Pulmonary artery endothelial cell (primary cell): ENCODE measurements at places on chromosomes 13 and 19.

DNA sequence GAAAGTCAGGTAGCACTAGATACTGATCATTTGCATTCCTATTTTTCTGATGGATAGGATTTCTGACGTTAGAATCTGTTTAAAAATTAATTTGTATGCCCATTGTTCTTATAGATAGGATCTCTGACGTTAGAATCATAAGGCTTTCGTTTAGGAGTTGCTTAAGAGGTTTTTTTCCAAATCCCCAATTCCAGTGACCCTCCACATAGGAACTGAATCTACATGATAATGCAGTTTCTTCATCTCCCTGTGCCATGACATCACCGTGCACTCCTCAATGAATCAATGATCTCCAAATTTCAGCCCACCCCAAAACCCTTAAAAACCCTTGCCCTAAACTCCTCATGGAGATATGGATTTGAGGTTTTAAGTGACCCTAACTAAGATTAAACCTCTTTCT lies 87.2 kb downstream of the RXFP2 start:
- DNase-seq = no peak

DNA sequence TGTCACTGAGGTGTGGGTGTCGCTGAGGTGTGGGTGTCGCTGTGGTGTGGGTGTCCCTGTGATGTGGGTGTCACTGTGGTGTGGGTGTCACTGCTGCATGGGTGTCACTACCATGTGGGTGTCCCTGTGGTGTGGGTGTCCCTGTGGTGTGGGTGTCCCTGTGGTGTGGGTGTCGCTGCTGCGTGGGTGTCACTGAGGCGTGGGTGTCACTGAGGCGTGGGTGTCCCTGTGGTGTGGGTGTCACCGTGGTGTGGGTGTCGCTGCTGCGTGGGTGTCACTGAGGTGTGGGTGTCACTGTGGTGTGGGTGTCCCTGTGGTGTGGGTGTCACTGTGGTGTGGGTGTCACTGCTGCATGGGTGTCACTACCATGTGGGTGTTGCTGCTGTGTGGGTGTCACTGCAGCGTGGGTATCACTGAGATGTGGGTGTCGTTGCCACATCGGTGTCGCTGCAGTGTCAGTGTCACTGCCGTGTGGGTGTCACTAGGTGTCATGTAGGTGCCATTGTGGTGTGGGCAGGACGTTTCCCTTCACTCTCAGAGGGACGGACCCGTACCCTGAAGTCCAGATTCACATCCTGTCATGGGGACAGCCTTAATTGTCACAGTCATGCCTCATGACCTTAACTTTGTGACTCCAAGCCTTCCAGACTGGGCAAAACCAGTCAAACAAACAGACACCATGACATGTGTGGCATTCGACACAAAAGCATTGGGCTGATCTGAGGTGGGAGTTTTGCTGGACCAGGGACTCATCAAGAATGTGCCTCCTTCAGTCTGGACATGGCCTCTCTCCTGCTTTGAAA lies 12.7 kb upstream of the GAS6 start:
- DNase-seq = no peak

- DNase-seq = no peak
Measured at GRCh38 chr13:36385489-36385888, 39.3 kb upstream of the SPART start.

GRCh38 chr13:79660361-79660760 lies 179.4 kb downstream of the NDFIP2 start:
- no peak for DNase-seq

GRCh38 chr19:1383017-1383311 lies 743 bp upstream of the NDUFS7 start:
- no peak for DNase-seq

DNA sequence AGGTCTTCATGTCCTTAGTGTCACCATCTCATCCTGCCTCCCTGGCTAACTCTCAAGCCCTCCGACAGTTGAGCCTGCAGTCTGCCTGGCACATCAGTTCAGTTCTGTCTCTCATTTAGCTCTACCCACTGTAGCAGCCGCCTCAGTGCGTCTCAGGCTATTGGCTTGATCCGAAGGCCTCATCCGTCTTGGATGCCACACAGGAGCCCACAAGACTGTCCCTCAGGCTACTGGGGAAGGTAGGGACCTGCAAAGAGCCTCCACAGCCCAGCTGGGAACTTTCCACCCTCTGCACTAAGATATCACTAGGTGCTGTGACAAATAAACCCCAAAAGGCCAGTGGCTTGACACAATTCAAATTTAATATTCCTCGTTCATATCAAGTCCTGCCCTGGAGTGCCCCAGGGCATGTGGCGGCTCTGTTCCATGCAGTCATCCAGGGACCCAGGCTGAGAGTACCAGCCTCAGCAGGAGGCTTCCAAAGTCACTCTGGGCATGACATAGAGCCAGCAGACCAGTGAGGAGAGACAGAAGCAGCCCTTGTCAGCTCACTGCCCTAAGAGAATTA lies 5.7 kb downstream of the VSTM2B start:
- DNase-seq = no peak

- DNase-seq = no peak
Measured at GRCh38 chr19:31314156-31314555, 35.1 kb downstream of the TSHZ3 start.

GRCh38 chr19:46610413-46610775 lies 9.3 kb downstream of the CALM3 start:
- no peak for DNase-seq

GRCh38 chr19:5692723-5693194 lies 2.7 kb downstream of the RPL36 start:
- DNase-seq = no peak

GRCh38 chr13:112722433-112723263 lies 32.8 kb downstream of the ATP11A start:
- peak; percentile 81 for DNase-seq

GRCh38 chr13:55583953-55584593 lies 1556.6 kb upstream of the PRR20A start:
- no peak for DNase-seq

DNA sequence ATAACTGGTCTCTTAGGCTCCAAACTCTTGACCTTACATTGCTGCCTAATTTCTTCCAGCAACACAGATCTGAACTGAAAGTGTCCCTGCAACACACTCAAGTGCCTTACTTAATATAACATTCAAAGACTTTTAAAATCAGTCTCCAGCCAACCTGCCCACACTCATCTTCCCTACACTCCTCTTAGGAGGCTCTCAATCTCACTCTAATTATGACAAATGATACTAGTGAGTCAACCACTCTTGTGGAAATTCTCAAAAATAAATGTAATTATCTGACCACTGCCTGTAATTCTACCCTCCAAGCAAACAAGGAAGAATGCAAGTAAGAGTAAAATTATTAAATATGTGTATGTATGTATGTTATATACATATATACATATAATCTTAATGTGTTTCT lies 348.1 kb upstream of the MIR17HG start:
- no peak for DNase-seq

DNA sequence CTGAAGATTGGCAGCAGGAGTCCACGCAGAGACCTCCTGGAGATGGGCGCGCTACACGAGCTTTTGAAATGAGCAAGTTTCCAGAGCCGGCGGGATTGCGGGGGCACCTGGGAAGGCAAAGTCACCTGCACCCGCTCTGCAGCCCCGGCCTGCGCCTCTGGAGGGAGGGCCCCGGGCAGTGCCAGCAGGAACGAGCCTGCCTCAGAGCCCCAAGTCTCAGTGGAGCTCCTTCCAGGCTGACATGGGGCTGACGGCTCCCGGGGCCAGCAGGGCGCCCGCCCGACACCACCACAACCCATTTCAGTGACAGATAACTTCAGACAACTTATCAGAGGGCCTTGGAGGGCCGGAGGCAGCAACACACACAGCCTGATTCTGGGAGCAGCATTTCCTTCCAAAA lies 45.0 kb downstream of the RASA3 start:
- DNase-seq = no peak

DNA sequence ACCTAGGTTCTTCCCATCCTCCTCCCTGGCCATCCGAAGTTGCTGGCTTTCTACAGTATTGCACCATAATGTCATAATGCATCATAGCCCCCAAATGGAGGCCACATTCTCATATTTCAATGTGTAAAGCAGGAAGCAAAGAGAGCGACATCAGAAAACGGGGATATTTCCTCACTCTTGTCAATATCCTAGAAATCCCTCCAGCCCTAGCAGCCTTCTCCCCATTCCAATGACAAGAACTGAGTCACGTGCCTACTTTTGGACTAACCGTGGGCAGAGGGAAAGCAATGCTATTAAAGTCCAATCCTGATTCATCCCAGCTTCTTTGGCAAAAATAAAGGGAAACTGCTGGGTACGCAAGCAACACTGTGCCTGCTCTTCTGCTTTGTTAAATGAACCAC lies 4.3 kb upstream of the RAP2A start:
- DNase-seq = no peak

GRCh38 chr19:47379381-47379938 lies 30.3 kb downstream of the DHX34 start:
- no peak for DNase-seq

DNA sequence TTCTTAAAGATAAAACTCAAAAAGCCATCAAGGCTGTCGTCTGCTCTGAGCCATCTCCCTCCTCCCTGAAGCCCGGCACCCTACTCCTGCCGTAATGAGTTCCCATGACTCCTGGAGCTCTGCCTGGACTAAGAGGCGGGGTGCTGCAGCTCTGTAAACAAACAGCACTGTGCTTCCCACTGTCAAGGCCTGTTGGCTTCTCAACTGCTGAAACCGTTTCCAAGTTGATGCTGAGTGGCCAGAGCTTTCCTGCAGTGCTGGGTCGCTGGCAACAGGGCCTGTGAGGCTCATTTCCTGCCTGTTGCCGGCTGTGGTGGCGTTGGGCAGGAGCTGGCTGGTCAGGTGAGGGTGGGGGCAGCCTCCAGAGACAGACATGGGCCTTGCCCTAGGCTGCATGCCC lies 26.7 kb upstream of the ISYNA1 start:
- DNase-seq = no peak

GRCh38 chr13:20462533-20462915 lies 63.1 kb downstream of the CRYL1 start:
- DNase-seq = no peak

DNA sequence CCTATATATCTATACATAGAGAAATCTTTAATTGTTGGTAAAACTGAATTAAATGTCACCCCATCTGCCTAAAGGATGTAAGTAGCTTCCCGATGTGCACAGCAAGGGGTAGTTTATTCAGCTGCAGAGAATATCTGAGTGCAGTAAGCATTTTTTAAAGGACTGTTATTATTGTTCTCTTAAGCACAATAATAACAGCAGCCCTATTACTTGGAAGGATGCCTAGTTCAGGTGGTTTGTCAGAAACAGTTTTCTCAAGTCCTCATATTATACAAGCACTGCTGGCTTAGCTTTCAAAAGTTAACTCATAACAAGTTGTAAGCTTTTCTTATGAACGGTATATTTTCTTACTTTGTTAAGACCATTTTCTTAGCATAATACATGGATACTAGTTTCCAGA lies 142.6 kb downstream of the CRYL1 start:
- no peak for DNase-seq
